ENCODE measurements at places on chromosomes 12 and 14.

- no peak for DNase-seq
Measured at GRCh38 chr12:85711735-85712390, 124.3 kb downstream of the RASSF9 start.

DNA sequence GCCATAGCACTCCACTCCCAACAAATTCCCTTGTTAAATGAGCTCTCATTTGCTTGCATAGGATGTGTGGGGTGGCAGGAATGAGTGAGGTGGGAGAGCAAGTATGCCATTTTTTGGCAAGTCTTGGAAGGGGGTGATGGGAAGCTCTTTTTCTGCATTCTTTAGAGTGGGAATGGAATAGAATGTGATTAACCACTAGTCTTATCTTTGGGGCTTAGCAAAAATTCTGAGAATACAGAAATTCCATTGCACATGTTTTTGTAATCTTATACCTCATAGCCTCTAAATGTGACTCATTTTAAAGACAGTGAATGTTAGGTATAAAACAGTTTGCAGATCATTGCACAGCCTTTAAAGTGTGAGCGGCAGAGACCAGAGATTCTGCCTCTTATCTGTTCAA, 28.4 kb upstream of the NEDD1 start:
- no peak for DNase-seq

DNA sequence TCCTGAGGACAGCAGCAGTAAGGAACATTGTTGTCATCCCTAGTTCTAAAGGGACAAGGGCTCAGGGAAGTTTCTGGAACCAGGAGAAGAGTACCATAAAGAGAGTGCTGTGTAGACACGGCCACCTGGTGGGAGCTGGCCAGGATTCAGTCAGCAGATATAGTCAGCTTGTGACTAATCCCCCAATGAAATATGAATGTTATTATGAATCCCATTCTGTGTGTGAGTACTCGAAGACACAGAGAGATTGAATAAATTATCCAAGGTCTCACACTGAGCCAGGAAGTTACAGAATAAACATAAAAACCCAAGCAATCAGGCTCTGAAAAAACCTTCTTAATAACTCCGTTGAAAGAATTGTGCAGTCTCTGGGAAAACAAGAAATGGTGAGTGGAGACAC, 1359.5 kb downstream of the AACS start:
- no peak for DNase-seq

DNA sequence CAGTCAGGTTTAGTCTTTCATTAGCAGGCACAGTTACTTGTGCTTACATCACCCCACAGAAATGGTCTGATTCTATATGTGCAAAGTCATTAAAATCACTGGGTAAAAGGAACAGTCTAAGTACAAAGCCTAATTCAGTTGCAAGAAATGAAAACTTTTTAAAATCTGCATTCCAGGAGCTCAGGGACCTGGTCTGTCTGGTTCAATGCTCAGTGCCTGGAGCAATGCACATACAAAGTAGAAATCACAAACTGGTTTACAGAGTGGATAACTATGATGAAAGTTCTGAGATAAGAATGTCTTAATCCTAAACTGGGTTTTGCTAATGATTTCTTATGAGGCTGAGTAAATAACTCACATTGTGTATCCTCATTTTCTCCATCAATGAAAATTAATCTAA, 28.7 kb downstream of the LMNTD1 start:
- no peak for DNase-seq

DNA sequence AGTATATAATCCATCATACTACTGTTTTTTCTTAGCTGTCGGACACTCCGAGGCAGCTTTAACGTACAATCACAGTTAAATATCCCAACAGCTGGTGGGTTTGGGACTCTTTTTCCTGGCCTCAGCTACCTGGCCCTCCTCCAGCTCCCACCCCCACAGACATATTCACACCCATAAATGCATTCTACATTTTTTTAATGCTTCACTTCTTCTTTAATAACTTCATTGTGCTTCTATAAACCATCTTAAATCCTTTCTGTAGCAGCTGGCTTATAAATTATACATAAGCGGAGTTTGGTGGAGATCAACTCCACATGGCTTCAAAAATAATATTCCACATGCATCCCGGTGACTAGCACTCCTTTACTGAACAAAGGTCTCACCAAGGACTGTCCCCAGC, 33.3 kb downstream of the TDG start:
- no peak for DNase-seq

- peak; percentile 14 for DNase-seq
Measured at GRCh38 chr12:106910202-106910601, 45.5 kb upstream of the TMEM263 start.

GRCh38 chr12:28759333-28759732, 389.7 kb upstream of the FAR2 start:
- DNase-seq, result no peak

DNA sequence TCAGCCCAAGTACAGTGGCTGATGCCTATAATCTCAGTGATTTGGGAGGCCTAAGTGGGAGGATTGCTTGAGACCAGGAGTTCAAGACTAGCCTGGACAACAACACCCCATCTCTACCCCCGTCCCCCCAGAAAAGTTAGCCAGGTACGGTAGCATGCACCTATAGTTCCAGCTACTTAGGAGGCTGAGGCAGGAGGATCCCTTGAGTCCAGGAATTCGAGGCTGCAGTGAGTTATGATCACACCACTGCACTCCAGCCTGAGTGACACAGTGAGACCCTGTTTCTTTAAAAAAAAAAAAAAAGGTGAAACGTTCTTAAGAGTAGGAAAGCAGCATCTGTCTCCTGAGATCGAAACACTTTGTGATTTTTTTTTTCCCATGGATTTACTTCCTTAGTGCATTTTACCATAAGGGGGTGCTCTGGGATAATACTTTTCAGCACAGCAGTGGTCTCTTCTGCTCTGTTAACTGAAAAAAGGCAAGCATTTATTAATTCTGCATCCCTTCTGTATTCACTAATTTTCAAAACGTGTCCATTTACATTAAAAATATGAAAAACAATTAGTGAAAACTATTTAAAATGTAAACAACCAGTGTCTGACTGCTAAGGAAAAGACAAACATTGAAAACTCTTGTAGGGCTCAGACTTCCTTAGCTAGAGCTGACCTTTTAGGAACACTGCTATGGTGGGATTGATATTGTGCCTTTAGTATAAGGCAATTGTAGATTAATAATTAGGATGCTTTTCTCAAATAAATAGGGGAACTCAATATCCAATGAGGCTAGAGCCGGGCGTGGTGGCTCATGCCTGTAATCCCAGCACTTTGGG, 31.2 kb upstream of the USP44 start:
- no peak for DNase-seq

DNA sequence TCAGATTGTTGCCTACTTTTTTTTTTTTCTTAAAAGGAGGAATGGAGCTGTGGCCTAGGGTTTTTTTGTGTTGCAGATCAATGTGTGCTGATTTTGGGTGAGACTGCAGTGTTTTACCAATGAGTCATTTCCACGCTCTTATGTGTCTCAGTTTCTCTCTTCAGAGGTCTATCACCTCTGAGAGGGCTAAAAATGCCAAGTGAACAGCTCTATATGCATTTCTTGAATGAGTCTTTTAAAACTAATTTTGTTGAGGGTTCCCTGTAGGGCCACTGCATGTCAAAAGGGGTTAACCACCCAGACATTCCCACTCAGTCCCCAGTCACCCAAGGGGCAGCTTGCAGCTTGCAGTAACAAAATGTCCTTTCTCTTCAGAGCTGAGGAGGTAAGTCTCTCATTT, 24.3 kb upstream of the GLIPR1L2 start:
- DNase-seq, result no peak

DNA sequence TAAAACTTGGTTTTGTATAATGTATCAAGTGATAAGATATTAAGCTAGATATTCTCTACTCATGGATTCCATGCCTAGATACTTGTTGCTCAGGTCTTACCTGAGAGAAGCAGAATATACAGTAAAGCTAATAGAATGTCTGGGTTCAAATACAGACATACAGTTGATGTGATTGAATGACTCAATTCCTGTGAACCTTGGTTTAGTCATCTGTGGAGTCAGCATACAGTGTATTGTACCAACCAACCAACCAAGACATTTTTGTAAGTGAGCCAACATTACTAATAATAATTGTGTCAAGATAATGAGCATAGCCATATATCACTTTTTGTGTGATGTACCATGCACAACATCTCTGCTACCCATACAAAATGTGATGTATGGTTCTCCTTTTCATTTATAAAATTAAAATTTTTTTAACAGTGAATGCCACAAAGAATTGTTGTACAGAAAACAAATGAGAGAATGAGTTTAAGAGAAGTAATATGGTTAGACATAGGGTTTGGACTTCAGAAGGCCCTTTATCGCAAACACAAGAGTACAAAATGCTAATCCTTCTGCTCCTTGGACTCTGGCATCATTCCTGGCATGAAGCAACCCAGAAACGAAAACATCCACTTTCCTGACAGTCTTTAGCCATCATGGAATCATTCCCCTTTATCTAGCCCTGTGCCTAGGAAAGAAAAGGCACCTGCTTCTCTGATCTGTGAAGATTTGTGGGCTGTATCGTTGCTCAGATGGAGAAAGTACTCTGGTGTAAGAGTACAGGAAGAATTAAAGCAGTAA, 977.2 kb upstream of the USP15 start:
- no peak for DNase-seq

DNA sequence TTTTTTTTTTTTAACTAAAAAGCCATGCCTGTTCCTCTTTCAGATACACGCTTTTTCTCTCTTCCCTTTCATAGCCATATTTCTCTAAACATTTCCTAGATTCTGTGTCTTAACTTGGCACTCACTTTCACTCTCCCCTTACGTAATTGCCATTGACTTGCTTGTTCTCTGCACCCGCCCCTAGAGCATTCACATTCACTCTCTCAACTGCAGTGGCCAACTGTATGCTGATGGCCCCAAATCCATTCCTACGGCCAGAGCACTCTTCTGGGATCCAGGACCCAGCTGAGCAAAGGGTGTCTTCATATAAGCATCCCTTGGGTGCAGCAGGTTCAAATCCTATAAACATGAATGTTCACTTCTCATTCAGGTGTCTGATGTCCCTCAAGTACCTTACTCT, 59.5 kb downstream of the CKB start:
- DNase-seq, result no peak

GRCh38 chr12:108732489-108733229, 1.3 kb upstream of the CORO1C start:
- no peak for DNase-seq

All from CD4-positive, alpha-beta T cell treated with Interleukin-17A for 1 hour (primary cell).